ENCODE measurements at places on chromosomes 4 and X.

- peak; percentile 40 for DNase-seq
Observed at GRCh38 chr4:37715889-37716402, 29.8 kb upstream of the RELL1 start.

- DNase-seq: no peak
Observed at GRCh38 chrX:92260102-92260501, 480.9 kb downstream of the PCDH11X start.

DNA sequence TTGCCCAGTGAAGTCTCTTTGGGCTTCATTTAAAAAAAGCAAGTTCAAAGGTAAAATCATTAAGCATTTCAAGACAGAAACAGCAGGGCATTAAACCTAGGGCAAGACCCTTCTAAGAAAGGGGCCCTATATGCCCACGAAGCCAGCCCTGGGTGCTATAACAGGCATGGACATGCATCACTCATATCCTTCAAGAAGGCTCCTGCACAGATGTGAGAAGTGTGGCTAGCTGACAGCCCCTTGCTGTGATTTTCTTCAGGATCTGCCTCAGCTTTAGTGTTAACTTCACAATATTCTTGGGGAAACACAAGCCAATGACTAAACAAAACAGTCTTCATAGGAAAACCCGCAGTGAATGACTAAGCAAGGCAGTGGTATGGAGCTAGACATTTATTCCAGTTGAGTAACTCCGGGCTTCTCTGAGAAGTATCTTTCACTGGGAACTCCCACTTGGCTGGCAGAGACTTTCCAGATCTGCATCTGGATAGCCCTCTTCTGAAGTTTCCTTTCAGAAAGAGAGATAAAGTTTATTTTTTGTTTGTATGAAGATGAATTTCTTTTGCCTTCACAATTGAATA, 11.9 kb upstream of the MAOA start:
- peak; percentile 60 for DNase-seq

DNA sequence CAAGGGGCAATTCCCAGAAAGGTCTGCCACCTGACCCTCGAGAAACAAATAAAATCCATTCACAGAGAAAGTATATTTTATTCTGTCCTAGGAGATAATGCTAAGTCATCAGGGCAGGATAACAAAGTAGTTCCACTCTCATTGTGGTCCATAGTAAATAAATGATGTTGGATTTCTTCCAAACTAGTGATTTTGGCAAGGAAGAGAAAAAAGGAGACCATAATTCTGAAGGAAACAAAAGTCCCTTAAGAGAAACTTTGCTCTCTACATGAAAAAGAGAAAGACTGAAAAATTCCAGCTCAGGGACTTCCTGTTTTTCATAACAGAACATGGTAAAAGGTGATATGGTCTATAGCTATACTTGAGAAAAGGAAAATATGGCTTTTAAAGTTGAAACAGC, 71.5 kb upstream of the DDX60 start:
- DNase-seq: no peak

- no peak for DNase-seq
Observed at GRCh38 chrX:125006704-125007103, 313.0 kb upstream of the TEX13C start.

DNA sequence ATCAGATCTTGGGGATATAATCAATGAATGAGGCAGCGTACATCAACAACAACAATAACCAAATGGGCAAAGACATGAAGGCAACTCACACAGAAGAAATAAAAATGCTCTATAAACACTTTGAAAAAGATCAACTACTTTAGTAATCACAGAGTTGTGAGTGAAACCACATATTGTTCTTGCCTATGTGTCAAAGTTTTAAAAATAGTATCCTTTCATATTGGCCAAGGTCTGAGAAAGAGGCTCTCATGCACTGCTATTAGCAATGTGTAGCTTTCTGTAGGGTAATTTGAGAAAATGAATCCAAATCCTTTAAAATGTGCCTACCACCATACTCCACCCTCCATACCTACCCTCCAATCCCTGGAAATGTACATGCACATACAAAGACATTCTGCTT, 25.0 kb downstream of the COQ2 start:
- no peak for DNase-seq

GRCh38 chr4:37825968-37826294, 555 bp upstream of the PGM2 start:
- DNase-seq: no peak

DNA sequence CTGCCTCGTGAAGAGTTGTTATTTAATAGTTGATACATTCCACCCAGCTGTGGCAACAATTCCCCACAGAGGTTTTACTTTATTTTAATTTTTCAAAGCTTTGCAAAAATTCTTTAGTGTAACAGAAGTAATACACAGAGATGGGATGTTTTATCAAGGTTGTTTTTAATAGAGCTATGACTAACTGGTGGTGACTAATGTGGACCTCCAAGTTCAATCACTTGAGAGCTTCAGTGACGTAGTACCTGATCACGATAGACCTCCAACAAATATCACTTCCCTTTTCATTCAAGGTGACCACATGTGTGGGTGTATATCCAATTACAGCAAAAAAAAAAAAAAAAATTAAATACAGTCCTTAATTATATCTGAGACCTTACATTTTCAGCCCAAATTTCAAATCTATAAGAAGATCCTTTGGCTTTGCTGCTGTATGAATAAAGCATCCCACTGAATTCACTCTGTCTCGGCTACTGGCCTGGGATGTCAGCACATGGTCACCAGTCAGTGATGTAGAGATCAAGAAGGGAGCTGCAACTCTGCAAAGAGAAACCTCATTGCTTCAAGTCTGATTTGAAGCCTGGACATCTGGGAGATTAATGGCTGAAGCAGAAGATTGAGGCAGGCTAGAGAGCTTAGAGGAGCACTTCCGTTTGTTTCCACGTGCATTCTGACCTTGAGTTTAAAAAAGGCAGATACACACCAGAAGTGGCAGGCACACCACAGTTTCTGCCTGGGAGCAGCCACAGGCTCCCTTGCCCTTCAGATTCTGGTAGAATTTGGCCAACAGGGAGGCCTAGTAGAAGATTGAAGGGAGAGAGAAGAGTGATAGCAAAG, 345.9 kb upstream of the NOCT start:
- peak; percentile 77 for DNase-seq

GRCh38 chr4:9898596-9899305, 117.3 kb downstream of the DRD5 start:
- DNase-seq: peak; percentile 7
